Right atrium auricular region (tissue), 2 donors: ENCODE measurements at places on chromosomes 11 and 22. TPM values are rescaled to one million over a fixed set of nuclear protein-coding genes. Genes with fewer than 3 reads are reported as not detected.
A peak's percentile ranks its signal among the peaks of the same experiment; 100 is the strongest.

DNA sequence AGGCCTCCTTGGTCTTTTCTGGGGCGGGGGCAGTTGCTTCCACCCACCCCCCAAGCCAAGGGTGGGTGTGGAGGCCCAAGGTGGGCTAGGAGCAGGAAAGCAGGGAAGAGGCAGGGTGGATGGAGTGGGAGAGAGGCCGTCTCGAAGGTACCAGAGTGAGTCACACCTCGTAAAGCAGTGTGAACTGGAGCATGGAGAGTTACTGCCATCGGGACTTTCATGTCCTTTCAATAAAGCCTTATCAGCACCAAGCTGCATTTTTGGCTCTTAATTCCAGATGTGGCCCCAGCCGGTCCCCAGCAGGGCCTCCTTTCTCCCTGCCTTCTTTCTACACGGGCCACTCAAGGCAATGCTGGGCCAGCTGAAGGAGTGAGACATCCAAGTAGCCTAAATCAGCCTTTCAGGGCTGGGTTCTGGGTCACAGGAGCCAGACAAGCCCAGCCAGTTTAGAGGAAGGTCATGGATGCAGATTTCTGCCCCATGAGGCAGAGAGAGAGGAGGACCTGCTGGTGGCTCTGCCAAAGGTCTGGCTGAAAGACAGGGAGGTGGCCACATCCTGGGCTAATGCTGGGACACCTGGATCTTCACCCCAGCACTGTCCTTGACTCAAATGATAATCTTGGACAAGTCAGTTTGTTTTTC, 59.0 kb upstream of the CD82 start:
- H3K27me3 ChIP-seq = no peaks in the 10 kb centered on the region
- no peak for DNase-seq
- no peaks in the 10 kb centered on the region for H3K4me1 ChIP-seq
- no peak overlapping the region for H3K27ac ChIP-seq
- H3K4me3 ChIP-seq = no peak overlapping the region
- no peaks in the 10 kb centered on the region for H3K36me3 ChIP-seq

DNA sequence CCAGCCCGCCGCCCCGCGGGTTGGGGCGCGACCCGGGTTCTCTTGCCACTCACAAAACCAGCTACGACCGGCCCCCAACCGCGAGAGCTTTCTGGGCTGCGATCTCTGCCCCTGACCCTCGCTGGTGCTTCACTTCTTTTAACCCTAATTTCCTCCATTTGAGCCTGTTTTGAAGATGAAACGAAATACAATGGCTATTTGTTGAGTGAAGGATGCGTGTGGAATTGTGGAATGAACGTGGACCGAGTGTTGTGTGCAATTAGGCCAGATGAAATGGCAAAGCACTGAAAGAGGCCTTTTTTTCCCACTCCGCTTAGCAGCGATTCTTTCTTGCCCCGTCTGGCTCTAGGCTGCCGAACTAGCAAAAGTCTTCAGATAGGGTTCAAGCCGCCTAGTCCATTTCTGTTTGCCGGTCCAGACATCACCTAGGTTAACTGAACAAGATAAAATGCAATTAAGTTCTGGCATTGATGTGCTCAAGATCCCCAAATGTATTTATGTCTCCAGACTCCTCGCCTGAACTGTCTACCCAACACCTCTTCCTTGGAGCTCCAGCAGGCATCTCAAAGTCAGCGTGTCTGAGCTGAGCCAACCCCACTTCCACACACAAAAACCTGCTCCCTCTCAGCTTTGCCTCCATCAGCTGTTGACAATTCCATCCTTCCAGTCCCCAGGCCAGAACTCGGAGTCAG, 471 bp upstream of the TMEM184B start:
- H3K27ac ChIP-seq = peak overlapping the region; percentile 91
- no peaks in the 10 kb centered on the region for H3K36me3 ChIP-seq
- no peaks in the 10 kb centered on the region for H3K4me1 ChIP-seq
- peak overlapping the region; percentile 100 for H3K4me3 ChIP-seq
- DNase-seq = no peak

GRCh38 chr22:44719586-44720368, 17.8 kb downstream of the PRR5 start:
- DNase-seq = no peak
- H3K36me3 ChIP-seq = no peaks in the 10 kb centered on the region
- no peaks in the 10 kb centered on the region for H3K27me3 ChIP-seq
- no peaks in the 10 kb centered on the region for H3K4me1 ChIP-seq
- H3K4me3 ChIP-seq = no peak overlapping the region

DNA sequence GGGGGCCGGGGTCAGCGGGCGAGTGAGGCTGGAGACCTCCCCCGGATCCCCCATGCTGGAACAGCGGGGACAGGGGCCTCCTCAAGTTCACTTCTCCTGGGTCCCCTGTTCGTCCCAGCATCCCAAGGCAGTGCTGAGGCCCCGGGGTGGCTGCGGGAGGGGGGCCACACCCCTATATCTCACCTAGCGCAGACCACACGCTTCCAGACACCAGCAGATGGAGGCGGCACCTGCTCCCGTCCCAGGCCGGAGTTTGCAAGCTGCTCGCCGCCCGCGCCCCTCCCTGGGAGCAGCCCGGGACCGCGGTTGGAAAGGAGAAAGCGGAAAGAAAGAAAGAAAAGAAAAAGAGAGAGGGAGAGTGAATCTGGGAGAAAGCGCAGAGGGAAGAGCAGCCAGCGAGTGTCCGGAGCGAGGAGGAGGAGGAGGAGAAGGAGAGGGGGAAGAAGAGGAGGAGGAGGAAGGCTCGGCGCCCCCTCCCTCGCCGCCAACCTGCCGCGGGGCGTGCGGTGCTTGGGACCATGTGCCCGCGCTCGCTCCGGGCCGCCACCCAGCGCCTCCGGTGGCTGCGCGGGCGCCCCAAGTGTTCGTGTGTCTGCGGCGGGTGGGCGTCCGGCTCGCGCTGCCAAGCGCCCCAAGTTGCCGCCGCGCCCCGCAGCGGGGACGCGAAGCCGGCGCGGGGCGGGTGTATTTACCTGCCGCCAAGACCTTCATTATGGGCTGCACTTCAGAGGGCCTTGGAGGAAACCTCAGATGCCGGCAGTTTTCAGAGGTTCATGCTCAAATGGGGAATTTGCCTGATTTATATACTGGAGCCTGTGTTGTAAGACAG, at the start of gene LIF:
Gene LIF, minus strand, starts transcription at position 775 of the 829 bp plus-strand sequence. Its CDS starts 64 bp downstream, at position 711.
- H3K27ac ChIP-seq = peak within 1 kb of the TSS; percentile 45
- no peak for DNase-seq
- H3K4me1 ChIP-seq = no peaks in the 10 kb centered on the region
- no peaks in the 10 kb centered on the region for H3K36me3 ChIP-seq
- H3K27me3 ChIP-seq = no peaks in the 10 kb centered on the region

- no peak overlapping the region for H3K27ac ChIP-seq
- H3K36me3 ChIP-seq = no peaks in the 10 kb centered on the region
- no peaks in the 10 kb centered on the region for H3K4me1 ChIP-seq
Measured at GRCh38 chr11:33997584-33998251, 53.8 kb upstream of the CAPRIN1 start.

GRCh38 chr22:19809741-19810140, 44.9 kb downstream of the GNB1L start:
- no peak overlapping the region for H3K4me3 ChIP-seq
- no peaks in the 10 kb centered on the region for H3K36me3 ChIP-seq
- no peak overlapping the region for H3K27ac ChIP-seq
- H3K27me3 ChIP-seq = no peaks in the 10 kb centered on the region
- DNase-seq = no peak

DNA sequence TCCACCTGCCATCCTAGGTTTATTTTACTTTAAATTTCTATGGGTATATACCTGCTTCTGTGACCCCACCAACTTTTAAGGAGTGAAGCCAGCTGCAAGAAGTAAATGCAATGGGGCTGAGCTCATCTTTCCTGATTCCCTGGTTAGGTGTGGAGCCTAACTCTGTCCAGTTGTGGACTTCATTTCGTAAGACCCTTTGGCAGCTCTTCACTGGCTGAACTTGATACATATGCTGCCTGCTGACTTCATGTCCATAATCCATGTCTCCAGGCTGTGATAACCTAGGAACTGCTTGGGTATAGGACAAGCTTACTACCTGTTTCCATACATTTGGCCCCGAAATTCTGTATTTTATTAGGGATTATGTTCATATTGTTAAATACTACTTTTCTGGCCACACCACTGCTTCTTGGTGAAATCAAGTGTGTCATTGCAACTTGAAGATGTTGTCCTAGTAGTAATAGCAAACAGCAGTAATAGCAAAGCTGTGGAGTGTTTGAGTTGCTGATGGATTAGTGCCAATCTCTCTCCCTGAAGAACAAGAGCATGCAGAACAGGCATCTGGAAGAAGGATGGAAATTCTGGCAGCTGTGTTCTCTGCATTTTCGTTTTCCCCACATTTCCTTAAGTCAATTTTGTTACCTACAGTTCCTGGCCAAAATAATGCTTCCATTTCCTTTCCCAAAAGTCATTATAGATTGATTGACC, 31.2 kb downstream of the LDLRAD3 start:
- no peak overlapping the region for H3K4me3 ChIP-seq
- no peaks in the 10 kb centered on the region for H3K27me3 ChIP-seq
- H3K4me1 ChIP-seq = no peaks in the 10 kb centered on the region
- H3K27ac ChIP-seq = no peak overlapping the region
- DNase-seq = no peak

GRCh38 chr11:72009156-72009555, 10.4 kb downstream of the IL18BP start:
- peaks cover 39% of the 10 kb centered on the region for H3K4me1 ChIP-seq
- DNase-seq = no peak
- H3K4me3 ChIP-seq = no peak overlapping the region
- no peak overlapping the region for H3K27ac ChIP-seq

Gene LRRC56
- 0.15 TPM for total RNA-seq

Gene TMEM191B
- not detected for total RNA-seq

Gene TAF6L
- 5.8 TPM for total RNA-seq

GRCh38 chr11:92707665-92708064, 261.8 kb upstream of the MTNR1B start:
- H3K27ac ChIP-seq = peak overlapping the region; percentile 80
- DNase-seq = no peak
- peaks cover 20% of the 10 kb centered on the region for H3K4me1 ChIP-seq
- H3K36me3 ChIP-seq = no peaks in the 10 kb centered on the region

Gene CDCA5
- total RNA-seq = 0.16 TPM

Gene SYT12
- 0.59 TPM for total RNA-seq

- H3K27ac ChIP-seq = peak overlapping the region; percentile 100
Measured at GRCh38 chr22:46066691-46067090, 83.6 kb upstream of the PPARA start.

DNA sequence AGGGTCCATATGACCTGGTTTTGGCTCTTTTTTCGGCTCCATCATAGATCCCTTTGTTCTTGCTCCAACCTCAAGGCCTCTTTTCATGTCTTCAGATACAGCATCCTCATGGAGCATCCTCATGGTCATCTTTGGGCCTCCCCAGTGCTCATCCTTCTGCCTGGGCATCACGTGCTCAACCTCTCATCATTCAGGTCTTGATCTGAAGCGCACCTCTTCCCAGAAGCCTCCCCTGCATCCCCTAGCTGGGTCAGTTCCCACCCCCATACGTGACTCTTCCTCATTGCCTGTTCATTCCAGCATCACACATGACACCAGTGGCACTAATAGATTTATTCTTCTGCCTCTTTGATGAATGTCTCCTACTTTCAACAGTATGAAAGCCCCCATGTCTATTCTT, 192.2 kb downstream of the MIAT start:
- peak; percentile 2 for DNase-seq
- no peaks in the 10 kb centered on the region for H3K36me3 ChIP-seq

- no peaks in the 10 kb centered on the region for H3K27me3 ChIP-seq
- no peak overlapping the region for H3K4me3 ChIP-seq
- no peak for DNase-seq
- H3K27ac ChIP-seq = no peak overlapping the region
Measured at GRCh38 chr22:25621986-25622385, 57.5 kb downstream of the GRK3 start.

DNA sequence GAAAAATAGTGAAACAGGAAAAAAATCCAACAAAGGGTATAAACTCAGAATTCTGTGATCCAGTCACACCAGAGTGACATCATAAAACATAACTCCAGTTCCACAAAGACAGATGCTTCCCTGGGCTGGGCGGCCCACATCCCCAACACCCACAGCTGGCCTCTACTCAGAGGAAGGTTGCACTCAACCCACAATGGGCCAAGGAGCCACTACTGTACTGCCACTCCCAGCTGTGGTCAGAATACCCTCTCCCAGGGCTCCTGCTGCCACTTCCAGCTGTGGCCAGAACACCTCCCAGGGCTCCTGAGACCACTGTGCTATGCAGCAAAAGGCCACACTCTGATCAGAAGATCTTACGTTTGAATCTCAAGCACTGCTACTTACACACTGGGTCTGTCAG, 18.3 kb downstream of the SMCO4 start:
- no peaks in the 10 kb centered on the region for H3K27me3 ChIP-seq
- H3K36me3 ChIP-seq = no peaks in the 10 kb centered on the region
- no peak for DNase-seq
- H3K4me3 ChIP-seq = no peak overlapping the region
- no peaks in the 10 kb centered on the region for H3K4me1 ChIP-seq

Gene IGLL5
- total RNA-seq = 0.59 TPM

Gene PRODH
- 8.0 TPM for total RNA-seq

GRCh38 chr11:129249923-129250322, 57.8 kb upstream of the ARHGAP32 start:
- H3K4me3 ChIP-seq = no peak overlapping the region
- no peak for DNase-seq
- H3K36me3 ChIP-seq = no peaks in the 10 kb centered on the region
- H3K27ac ChIP-seq = no peak overlapping the region
- H3K27me3 ChIP-seq = no peaks in the 10 kb centered on the region

DNA sequence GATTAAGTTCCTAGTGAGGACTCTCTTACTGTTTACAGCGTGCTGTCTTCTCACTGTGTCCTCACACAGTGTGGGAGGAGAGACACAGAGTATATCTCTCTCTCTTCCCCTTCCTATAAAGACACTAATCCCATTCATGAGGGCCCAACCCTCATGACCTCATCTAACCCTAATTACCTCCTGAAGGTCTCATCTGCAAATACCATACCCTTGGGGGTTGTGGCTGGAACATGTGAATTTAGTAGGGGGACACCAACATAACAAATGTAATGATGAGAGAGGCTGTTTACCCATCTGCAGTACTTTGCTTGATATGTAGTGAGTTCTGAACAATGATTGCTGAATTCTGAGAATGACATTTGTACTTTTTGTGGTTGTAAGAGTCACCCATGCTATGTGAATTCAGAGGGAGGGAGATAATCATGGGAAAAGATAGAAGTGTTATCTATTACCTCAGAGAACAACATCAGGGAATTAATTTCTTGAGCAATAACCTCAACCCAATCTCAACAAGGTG, 4.9 kb upstream of the OR52W1 start:
- H3K27ac ChIP-seq = no peak overlapping the region
- H3K27me3 ChIP-seq = no peaks in the 10 kb centered on the region
- no peak overlapping the region for H3K4me3 ChIP-seq
- no peaks in the 10 kb centered on the region for H3K36me3 ChIP-seq
